CD4-positive, alpha-beta T cell treated with Interleukin-1 beta for 1 hour (primary cell): ENCODE measurements at places on chromosomes 1 and 21.

DNA sequence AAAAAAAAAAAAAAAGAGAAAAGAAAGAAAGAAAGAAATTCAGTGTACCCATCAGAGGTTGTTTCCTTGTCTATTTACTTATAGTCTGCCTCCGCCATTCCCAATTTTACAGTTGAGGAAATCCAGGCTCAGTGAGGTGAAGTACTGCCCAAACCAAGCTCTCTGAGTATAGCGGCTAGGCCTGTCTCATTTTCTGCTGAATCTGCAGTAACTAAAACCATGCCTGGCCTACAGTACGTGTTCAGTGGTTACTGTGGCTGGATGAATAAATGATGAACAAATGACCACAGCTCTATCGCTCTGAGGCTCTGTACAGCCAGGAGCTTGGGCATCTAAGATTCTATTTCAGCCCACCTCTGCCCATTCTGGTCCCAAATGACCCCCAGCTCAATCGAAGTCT, 24.3 kb downstream of the RAP1GAP start:
- DNase-seq: no peak

- DNase-seq: peak; percentile 76
These were observed 2.8 kb upstream of the ECE1 start for GRCh38 chr1:21292984-21293536.

DNA sequence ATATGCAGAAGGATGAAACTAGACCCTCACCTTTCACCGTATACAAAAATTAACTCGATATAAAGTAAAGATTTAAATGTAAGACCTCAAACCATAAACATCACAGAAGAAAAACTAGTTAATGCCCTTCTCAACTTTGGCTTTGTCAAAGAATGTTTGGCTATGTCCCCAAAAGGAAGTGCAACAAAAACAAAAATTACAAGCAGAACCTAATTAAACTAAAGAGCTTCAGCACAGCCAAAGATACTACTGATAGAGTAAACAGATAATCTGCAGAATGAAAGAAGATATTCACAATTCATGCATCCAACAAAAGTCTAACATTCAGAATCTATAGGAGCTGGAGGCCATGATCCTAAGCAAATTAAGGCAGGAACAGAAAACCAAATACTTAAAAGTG, 824.6 kb upstream of the NEGR1 start:
- no peak for DNase-seq

- no peak for DNase-seq
These were observed 175.4 kb downstream of the HS2ST1 start for GRCh38 chr1:87089823-87090222.

GRCh38 chr1:99672038-99672437, 26.1 kb downstream of the PALMD start:
- no peak for DNase-seq

GRCh38 chr1:247448107-247448791, 9.7 kb downstream of the OR2B11 start:
- DNase-seq: peak; percentile 31

- no peak for DNase-seq
These were observed 7.7 kb downstream of the UBR4 start for GRCh38 chr1:19202396-19202795.

GRCh38 chr1:152026895-152027294, 9.9 kb downstream of the S100A11 start:
- no peak for DNase-seq

DNA sequence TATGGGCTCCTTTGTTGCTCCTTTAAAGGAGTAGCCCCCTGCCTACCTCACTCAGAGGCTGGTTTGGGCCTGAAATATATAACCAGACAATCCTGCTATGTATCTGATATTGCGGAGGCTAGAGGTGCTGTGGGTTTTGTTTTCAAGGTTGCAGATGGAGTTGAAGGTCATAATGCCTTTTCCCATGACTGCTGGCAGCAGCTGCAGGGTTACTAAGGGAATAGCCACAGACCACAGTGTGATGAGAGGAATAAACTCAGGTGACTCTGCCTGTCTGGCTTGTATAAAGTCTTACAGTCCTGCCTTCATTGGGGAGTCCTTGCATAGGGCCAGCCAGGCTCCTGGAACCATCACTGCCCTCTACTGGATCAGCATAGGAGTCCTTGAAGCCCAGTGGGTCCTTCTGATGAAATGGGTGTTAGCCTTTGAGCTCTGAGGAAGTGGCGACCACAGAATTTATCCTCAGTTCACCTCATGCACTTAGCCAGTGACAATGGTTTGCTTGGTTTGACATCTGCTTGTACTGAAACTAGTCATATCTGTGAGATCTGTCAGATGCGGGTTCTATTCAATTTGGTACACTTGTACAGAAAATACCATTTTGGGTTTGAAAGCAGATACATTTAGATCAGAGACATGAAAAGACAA, 174.4 kb upstream of the HMCN1 start:
- peak; percentile 73 for DNase-seq
